ENCODE measurements at places on chromosomes 1 and 21. TPM values are rescaled to one million over a fixed set of nuclear protein-coding genes. Genes with fewer than 3 reads are reported as not detected.

The ORC1 gene
- total RNA-seq = 27.0 TPM

The OR6K3 gene
- not detected for total RNA-seq

The TMOD4 gene
- total RNA-seq = 1.5 TPM

The GPR61 gene
- total RNA-seq = 0.53 TPM

The SLC6A9 gene
- 4.8 TPM for total RNA-seq

The ZNF683 gene
- 0.18 TPM for total RNA-seq

The SPATA17 gene
- total RNA-seq = not detected

The CCDC185 gene
- not detected for total RNA-seq

The ZNF669 gene
- 10.3 TPM for total RNA-seq

GRCh38 chr1:36846357-36846756 lies 188.0 kb downstream of the GRIK3 start:
- DNase-seq = no peak

DNA sequence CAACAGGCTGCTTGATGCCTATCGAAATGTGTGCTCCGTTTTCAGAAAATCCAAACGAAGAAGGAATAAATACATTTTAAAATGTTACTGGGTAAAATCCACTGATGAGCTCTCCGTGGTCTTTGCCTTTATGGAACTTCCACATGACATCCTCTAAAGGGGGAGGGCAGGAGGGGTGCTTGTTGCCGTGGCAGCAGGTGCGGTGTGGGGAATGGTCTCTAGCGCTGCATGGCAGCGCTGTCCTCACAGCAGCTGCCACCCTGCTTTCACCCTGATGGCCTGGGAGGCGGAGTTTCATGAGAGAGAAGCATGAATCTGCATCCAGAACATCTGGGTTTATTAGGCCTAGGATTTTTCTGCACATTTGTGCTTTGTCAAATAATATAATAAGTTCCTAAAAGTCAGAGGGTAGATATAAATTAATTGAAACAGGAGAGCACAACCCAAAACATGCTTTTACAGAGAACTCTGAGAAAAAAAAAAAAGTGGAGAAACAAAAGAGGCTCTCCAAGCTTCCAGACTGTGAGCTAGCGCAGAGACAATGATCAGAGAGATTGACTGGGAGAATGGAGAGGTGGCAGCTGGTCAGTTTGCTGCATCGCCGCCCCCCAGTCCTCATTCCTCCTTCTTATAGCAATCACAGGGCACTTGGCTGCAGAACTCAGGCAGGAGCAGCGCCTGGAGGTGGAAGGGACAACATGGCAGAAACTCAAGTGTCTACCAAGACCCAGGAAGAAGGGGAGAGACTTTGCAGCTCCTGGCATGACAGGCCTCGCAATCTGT lies 228.6 kb downstream of the DSCAM start:
- DNase-seq = no peak

GRCh38 chr1:186225096-186225495 lies 150.0 kb downstream of the TPR start:
- DNase-seq = no peak

DNA sequence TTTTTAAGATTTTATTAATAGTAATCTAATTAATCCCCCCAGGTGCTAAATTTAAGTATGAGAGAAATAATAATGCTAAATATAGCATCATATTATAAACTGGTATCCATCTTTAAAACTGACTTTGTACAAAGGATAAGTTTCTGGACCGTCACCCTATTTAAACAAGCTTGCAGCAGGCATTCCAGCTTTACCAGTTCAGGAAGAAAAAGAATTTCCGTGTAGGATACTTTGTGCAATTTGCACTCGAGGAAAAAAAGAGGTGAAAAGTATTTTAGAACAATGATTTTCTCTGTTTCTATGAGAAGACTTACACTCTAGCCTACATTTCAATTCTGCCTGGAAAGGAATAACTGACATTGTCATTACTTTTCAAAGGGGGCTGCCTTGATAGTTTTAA lies 27.6 kb downstream of the HMCN1 start:
- no peak for DNase-seq

DNA sequence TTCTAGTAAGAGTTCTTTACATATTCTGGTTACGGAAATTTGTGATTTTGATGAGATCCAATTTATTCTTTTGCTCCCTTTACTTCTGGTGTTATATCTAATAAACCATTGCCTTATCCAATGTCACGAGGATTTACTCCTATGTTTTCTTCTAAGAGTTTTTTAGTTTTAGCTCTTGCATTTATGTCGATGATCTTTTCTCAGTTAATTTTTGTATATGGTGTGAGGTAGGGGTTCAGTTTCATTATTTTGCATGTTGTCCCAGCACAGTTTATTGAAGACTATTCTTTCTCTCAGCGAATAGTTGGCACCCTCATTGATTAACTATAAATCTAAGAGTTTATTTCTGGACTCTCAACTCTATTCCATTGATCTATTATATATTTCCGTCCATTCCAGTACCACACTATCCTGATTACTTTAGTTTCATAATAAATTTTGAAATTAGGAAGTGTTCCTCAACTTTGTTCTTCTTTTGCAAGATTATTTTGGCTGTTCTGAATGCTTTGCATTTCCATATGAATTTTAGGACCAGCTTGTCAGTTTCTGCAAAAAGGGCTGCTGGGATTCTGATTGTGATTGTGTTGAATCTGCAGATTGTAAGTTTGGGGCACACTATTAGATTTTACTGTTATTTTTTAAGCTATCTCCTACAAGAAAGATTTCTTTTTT lies 4.0 kb downstream of the KDM1A start:
- no peak for DNase-seq

GRCh38 chr1:242178436-242178835 lies 179.5 kb upstream of the MAP1LC3C start:
- DNase-seq = no peak

DNA sequence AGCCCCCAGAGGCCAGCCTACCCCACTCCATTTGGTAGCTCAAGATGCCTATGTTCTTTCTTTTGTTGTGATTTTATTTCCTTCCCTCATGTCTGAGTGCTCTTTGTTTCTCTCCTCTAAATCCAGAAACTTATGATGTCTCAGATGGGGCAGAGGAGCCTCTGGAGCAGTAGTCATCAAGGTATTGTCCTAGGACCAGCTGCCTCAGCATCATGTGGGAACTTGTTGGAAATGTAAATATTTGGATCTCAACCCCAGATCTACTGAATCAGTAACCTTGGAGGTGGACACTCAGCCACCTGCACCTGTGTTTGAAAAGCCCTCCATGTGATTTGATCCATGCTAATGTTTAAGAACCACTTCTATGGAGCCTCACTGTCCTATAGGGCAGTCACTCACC lies 593.1 kb upstream of the PLXNA2 start:
- no peak for DNase-seq

- DNase-seq = no peak
Observed at GRCh38 chr1:211637066-211637465, 38.4 kb downstream of the NEK2 start.

DNA sequence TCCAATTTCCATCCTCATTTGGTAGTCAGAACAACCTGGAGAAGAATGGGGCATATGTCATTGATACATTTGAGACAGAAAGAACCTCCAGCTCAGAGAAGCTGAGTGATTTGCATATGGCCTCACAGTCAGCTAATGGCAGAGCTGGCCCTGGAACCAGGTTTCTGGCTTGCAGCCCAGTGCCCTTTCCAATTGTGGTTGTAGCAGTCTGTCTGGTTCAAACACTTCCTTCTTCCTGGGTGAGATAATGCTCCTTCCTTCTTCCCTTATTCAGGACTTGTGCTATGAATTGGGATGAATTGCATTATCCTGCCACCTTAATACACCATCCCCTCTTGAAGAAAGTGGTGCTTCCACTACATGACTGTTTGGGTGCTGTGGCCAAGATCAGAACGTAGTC lies 24.2 kb downstream of the SLC5A9 start:
- no peak for DNase-seq

DNA sequence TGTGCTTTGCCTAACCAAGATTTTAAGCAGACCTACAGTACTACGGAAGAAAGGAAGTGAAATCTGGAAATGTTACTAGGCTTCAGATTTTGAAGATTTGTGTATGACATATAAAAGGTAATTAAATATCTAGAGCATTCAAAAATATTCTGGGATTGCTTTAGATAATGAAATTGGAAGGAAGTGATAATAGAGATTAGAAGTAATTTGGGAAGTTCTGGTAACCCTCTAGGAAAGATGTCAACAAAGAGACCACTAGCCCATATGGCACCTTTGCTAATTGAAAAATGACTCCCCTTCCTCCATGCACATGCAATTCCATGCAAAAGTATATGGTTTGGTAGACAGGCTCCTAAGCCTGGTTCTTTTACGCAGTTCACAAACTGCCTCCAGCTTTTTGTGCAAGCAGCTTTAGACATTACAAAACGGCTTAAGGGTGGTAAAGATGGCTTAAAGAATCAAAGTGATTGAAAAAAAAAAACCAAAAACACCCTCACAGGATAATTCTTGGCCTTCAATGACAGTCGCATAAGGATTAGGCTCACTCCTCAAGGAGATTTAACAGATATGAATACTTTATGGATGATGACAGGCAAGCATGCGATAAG lies 81.8 kb downstream of the LRRC7 start:
- DNase-seq = no peak

DNA sequence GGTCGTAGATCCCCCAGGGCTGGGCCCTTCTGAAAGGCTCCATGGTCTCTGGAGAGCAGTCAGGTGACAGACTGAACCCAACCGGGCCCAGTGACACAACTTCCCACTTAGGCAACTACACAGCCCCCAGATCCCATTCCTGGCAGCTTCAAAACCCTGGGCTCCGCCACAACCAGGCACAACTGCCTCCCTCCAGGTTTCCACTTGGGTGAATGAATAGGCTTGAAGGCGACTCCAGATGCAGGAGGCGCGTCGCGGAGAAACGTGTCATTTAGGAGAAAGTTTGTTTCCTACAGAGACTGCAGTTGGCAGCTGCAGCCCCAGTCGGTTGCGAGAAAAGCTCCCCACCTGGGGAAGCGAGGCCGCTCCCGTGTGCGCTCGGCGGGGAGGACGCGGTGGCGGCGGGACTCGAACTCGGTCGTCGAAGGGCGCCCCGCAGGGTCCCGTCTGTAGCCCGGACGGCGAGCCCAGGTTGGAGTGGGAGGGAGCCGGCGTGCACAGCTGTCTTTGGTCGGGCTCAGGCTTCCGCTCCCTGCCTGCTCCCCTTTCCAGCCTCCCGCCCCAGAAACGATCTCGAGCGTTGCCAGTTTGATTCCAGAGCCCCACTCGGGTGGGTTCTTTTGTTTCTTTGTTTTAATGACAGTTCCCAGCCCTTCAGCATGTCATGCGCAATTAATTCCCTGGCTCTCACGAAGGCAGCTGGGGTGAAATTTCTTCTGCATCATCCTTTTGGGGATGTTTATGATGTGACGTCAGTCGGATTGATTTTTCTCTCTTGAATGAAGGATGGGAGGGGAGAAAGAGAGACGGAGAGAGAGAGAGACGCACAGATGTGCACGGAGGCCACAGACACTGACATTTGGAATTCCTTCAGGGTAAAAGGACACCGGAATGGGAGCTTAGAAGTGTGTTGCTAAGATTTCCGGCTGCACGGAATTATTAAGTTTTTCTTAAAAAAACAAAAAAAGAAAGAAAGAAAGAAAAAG lies 862 bp upstream of the SGIP1 start:
- peak; percentile 18 for DNase-seq

DNA sequence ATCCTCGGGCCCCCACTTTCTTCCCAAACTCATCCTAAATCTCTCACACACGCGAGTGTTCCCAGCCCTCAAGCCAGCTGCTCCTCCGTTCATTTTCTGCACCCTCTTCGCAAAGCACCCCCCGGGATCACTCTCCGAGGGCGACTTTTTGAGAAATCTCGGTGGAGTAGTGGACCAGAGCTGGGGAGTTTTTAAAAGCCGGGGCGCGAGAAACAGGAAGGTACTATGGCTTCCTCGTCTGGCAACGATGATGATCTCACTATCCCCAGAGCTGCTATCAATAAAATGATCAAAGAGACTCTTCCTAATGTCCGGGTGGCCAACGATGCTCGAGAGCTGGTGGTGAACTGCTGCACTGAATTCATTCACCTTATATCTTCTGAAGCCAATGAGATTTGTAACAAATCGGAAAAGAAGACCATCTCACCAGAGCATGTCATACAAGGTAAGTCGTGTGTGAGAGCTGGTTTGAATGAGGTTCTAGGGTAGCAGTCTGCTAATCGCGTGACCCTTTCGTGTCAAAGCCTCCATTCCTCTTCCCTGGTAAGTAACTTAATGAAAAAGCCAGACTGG lies 800 bp downstream of the DR1 start:
- DNase-seq = peak; percentile 51

- DNase-seq = peak; percentile 13
Observed at GRCh38 chr1:5941671-5942070, 50.6 kb downstream of the NPHP4 start.

DNA sequence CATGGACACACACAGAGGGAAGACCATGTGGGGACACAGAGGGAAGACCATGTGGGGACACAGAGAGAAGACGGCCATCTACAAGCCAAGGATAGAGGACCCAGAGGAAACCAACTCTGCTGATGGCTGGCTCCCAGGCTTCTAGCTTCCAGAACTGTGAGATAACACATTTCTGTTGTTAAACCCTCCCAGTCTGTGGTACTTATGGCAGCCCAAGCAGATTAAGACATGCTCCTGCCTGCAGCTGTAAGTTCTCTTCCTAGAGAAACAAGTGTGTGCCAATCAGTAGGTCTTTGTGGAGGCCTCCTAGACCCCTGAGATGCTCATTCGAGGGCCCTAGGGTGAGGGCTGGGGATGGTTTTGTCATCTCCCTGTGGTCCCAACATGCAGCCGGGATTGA lies 2.7 kb downstream of the AGT start:
- DNase-seq = no peak

DNA sequence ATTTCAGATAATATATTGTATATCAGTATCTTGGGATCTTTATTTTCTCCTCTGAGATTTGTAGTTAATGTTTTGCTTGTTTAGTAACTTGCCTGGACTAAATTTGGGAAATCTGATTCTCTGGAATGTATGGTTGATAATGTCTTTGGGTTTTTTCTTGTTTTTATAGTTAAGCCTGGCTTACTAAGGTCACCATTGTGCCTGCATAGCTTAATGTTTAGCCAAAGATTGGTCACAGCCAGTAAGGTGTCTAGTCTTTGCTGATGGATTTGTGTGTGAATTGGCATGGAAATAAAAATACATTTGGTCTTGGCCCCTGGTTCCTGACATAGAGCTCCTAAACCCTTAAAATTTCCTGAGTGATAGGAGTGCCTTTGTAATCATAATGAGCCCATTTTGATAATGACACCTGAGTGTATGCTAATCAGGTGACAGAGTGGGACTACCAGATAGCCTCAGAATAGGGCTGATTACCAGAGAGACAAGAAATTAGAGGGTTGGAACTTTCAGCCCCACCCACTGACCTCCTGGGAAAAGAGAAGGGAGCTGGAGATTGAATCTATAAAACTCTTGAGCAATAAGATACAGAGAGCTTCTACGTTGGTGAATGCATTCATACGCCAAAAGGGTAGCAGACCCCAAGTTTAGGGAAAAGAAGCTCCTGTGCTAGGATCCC lies 47.9 kb upstream of the NUF2 start:
- DNase-seq = no peak

- DNase-seq = peak; percentile 71
Observed at GRCh38 chr1:220810179-220810653, 23.5 kb downstream of the MTARC1 start.

DNA sequence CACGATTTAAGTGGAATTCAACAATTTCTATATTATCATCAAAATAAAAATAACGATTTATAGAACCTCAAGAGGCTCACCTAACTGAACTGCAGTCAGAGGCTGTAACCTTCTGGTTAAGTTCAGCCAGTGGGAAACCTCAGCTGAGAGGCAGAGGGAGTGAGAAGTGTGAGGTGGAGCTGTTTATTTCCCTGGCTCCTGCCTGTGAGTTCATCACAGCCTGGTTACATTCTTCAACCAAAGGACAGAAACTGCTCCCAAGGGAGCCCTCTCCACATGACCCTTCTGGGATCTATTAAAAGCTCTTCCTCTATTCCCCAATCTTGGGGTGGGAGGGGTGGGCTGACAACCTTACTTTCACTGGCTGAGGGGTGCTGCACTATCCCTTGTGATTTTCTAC lies 22.2 kb downstream of the DYNLT5 start:
- DNase-seq = no peak
